ENCODE measurements at places on chromosomes 2 and 18. TPM values are rescaled to one million over a fixed set of nuclear protein-coding genes. Genes with fewer than 3 reads are reported as not detected.

DNA sequence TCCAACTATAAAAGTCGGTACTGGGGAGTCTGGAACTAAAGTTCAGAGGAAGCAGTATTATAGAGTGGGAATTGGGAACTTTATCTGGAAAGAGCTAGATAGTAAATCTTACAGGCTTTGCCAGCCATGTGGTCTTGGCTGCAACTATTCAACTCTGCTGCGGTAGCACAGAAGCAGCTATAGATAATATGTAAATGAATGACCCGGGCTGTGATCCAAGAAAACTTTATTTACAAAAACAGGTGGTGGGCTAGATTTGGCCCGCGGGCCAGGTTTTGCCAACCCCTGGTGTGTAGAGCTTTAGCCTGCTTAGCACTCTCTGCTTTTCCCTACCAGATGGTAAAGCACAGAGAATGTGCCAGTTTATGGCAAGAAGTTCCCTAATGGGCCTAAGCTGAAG is 70.8 kb downstream of the TNP1 start:
- DNase-seq = no peak

DNA sequence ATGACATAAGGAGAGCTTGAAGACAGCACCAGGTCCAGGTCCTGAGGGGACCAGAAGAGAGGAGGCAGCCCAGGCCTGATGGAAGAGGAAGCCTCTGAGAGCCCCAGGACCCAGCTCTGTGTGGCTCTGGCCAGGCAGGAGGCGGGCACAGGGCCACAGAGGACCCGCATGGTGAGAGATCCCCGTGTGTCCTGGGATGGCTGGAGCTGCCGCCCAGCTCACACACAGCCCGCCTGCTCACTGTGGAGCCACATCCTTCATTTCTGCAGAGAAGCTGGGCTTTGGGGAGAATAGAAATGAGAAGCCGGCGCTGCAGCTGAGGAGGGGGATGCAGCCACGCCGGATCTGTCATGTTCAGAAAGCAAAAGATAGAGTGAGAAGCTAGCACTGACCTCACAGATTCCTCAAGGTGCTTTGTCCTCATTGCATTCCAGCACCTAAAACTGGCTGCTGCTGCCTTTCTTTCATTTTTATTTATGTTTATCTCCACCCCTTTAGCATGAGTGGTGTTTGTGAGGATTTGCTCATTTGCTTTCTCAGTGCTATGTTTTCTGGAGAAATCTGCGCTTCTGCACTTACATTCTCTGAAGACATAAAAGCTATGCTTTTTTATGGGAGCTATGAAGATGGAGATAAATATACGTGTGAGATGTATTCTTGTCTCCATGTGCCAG is 307.6 kb upstream of the MYT1L start:
- DNase-seq = no peak

DNA sequence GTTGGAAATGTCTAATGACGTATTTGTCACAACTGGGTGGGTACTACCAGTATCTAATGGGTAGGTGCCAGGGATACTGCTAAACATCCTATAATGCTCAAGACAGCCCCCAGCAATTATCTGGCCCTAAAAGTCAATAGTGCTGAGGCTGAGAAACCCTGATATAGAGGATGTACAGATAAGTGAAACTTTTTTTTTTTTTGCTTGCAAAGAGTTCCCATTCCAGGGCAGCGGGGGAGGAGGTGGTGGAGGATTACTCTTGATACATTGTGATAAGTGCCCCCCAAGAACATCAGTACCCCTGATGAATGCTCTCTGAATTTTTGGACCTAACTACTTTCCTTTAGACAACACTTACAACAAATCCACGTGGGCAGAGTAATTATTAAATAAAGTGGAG is 329.7 kb upstream of the SPRED2 start:
- DNase-seq = no peak

GRCh38 chr2:136081582-136082210 is 36.3 kb downstream of the CXCR4 start:
- DNase-seq = no peak

DNA sequence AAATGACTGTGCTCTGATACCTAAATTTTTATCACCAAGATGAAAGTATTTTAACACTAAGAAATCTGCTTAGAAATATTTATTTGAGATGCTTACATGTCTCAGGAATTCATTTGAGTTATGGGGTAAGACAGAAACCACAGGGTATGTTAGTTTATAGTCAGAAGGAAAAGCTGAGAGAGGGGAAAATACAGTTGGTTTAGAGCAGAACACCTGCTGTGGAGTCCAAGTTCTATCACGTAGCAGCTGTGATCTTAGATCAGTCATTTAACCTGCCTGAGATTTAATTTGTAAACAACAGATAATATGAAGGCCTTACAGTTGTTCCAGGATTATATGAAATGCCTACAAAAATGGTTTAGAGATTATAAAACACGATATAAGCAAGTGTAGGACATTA is 29.0 kb downstream of the PDE6D start:
- no peak for DNase-seq

Gene GPAT2
- total RNA-seq = 0.53 TPM

- DNase-seq = no peak
Measured at GRCh38 chr2:37552339-37552738, 119.1 kb downstream of the CDC42EP3 start.

DNA sequence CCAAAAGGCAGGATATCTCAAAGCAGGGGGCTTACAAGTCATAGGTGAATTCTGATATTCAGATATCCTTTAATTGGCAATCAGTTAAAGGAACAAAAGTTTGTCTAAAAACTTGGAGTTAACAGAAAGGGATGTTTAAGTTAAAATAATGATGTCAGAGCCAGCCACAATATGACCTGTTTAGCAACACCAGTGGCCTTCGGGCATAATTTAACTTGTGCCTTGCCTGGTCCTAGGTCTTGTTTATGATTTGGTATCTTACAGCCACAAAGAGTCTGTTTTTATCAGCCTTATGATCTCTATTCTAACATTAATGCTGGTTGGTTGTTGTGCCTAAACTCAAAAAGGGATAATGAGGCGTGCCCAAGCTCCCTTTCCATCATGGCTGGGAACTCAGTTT is 252.9 kb downstream of the RNF152 start:
- DNase-seq = no peak

- DNase-seq = no peak
Measured at GRCh38 chr18:74459889-74460288, 2.8 kb upstream of the DIPK1C start.

- no peak for DNase-seq
Measured at GRCh38 chr2:149731079-149731478, 143.5 kb upstream of the MMADHC start.

Data from Peyer's patch (tissue), 4 donors.